ENCODE measurements at places on chromosomes 7 and 10. TPM values are rescaled to one million over a fixed set of nuclear protein-coding genes. Genes with fewer than 3 reads are reported as not detected.
A peak's percentile ranks its signal among the peaks of the same experiment; 100 is the strongest.

GRCh38 chr10:63106111-63106755 lies 26.9 kb upstream of the NRBF2 start:
- H3K27ac ChIP-seq = no peak overlapping the region
- H3K27me3 ChIP-seq = peaks cover 3% of the 10 kb centered on the region
- no peaks in the 10 kb centered on the region for H3K4me1 ChIP-seq
- no peak overlapping the region for H3K4me3 ChIP-seq

DNA sequence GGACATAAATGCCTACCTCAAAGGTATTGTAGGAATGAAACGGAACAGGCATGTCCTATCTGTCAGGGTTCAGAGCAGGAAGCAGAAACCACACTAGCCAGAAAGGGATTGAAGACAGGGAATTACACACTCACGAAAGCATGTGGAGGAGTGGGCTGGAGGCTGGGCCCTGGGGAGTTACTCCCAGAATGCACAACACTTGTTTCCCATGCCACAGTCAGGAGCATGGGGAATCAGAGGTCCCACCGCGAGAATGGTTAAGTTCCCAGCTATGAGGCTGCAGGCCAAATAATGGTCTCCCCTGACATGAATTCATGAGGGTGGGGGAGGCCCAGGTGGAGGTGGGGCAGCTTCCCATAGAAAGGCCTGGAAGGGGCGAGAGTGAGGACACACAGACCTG lies 212.7 kb downstream of the HERPUD2 start:
- no peaks in the 10 kb centered on the region for H3K36me3 ChIP-seq
- peaks cover 16% of the 10 kb centered on the region for H3K27me3 ChIP-seq
- H3K27ac ChIP-seq = no peak overlapping the region

DNA sequence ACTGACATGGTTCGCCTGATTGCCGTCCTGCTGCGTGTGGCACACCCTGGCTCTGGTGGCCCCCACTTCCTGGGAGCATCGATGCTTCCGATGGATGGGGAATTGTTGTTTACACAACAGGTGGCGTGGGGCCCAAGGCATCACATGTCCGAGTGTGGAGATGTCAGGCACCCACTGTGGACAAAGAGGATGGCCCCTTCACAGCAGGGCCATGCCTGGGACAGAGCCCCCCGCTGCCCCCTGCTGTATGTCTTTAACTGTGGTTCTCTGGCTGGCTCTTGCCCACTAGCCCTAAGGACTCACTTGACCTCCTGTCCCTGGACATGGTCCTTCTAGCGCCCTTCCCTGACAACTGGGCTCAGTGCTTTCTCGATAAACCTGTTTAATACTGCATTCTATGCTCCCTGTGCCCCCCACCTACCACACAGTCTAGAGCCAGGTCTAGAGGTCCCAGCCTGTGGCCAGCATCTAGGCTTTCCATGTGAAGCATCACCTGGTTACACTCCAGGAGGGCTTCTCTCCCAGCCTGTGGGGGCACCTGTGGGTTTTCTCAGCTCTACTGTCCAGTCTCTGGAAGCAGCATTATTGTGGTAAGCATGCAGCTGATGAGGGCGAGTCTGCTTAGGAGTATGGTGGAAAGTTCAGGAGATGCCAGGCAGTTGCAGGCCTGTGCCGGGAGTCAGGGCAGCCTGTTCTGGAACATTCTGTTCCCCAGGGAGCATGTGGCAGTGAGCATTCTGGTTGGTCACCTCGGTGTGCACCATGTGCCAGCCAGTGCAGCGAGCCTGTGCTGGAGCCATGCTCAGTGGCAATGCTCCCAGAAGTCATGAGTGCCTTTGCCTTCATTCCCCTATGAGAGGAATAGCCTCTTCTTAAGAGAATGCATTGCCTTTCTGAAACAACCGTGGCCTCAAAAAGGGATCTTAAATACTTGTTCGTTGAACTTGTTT lies 10.4 kb downstream of the ADCY1 start:
- no peak overlapping the region for H3K4me3 ChIP-seq
- H3K36me3 ChIP-seq = no peaks in the 10 kb centered on the region
- no peak for DNase-seq
- no peak overlapping the region for H3K27ac ChIP-seq

GRCh38 chr10:126564326-126564888 lies 106.1 kb downstream of the C10orf90 start:
- H3K4me3 ChIP-seq = no peak overlapping the region
- no peaks in the 10 kb centered on the region for H3K36me3 ChIP-seq
- H3K27me3 ChIP-seq = peaks cover 51% of the 10 kb centered on the region
- no peak for DNase-seq

GRCh38 chr10:92923416-92923815 lies 75.1 kb downstream of the EXOC6 start:
- H3K36me3 ChIP-seq = peaks cover 28% of the 10 kb centered on the region
- H3K27ac ChIP-seq = no peak overlapping the region
- H3K27me3 ChIP-seq = no peaks in the 10 kb centered on the region
- DNase-seq = no peak

DNA sequence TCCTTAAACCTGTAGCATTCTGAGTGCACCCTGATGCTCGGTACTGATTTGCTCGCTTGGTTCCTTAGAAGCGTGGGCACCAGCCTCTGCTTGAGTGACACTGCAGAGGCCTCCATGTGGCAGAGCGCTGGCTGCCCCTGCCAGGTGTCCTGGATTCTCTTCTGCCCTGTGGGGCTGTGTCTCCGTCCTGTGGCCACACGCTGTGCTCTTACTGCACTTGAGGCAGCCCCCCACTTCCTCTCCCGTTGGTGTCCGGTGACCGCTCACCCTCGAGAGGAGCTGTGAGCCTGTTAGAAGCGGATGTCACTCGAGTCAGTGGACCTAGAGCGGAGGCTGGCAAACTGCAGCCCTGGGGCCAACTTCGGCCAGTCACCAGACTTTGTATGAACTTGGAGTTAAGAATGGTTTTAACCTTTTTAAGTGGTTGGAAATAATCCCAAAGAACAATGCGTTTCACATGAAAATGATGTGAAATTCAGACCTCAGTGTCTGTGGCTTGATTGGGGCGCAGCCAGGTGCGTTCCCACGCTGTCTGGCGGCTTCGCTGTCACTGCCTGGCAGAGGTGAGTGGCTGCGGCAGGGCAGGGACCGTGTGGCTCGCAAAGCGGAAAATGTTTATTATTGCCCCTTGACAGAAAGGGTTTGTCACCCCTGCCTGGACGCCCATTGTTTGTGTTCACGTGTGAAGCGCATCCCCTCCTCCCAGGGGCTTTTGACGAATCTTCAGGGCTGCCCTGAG lies 114.6 kb downstream of the CYTH3 start:
- no peaks in the 10 kb centered on the region for H3K4me1 ChIP-seq
- DNase-seq = no peak
- H3K27me3 ChIP-seq = no peaks in the 10 kb centered on the region
- H3K4me3 ChIP-seq = no peak overlapping the region

The KLLN gene
- total RNA-seq = 0.87 TPM

The OR2A5 gene
- total RNA-seq = not detected

The AFAP1L2 gene
- 0.98 TPM for total RNA-seq

DNA sequence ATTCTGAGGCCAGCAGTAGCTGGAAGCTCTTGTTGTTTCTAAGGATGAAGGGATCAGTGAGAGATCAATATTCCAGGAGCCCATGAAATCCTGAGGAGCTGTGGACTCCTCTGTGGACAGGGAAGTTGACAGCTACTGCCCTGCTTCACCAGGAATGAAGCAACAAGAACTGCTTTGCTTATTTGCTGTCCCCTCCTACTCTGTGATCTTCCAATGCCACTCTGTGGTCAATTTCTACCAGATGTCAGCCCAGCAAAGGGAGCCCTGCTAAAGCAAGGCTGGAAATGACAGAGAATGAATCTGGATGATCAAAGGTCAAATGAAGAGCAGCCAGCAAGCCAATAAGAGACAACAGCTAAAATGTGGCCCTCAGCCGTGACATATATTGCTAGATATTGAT lies 227.5 kb upstream of the CHRM2 start:
- DNase-seq = no peak
- H3K4me3 ChIP-seq = no peak overlapping the region
- no peaks in the 10 kb centered on the region for H3K4me1 ChIP-seq
- H3K27me3 ChIP-seq = no peaks in the 10 kb centered on the region
- no peaks in the 10 kb centered on the region for H3K36me3 ChIP-seq
- H3K27ac ChIP-seq = no peak overlapping the region

The IFRD1 gene
- 76.6 TPM for total RNA-seq

GRCh38 chr10:100645613-100646392 lies 99.6 kb upstream of the PAX2 start:
- no peak overlapping the region for H3K4me3 ChIP-seq
- no peaks in the 10 kb centered on the region for H3K36me3 ChIP-seq
- no peak for DNase-seq

DNA sequence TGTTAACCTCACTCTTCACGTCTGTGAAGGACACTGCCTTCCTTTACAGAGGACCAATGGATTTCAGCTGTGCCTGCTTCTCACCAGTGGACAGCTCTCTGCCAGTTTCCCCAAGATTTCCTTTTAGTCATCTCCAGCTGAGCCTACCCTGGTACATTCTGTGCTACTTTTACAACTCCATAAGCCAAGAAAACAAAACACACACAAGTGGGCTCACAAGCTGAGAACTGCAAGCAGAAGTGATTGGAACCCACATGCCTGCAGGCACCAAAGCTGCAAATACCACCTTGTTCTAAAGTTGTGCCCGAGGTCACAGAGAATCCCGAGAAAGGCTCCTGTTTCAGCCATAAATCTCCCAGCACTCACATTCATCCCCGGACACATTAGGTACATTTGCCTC lies 636.8 kb downstream of the PHTF2 start:
- DNase-seq = no peak
- H3K36me3 ChIP-seq = no peaks in the 10 kb centered on the region
- H3K27me3 ChIP-seq = no peaks in the 10 kb centered on the region
- no peak overlapping the region for H3K27ac ChIP-seq

The AKR1B1 gene
- total RNA-seq = 96.0 TPM

- H3K36me3 ChIP-seq = peaks cover 14% of the 10 kb centered on the region
- no peaks in the 10 kb centered on the region for H3K27me3 ChIP-seq
These were observed 173.6 kb upstream of the NPS start for GRCh38 chr10:127375461-127375860.

- DNase-seq = no peak
- no peak overlapping the region for H3K4me3 ChIP-seq
- H3K27me3 ChIP-seq = no peaks in the 10 kb centered on the region
- no peaks in the 10 kb centered on the region for H3K36me3 ChIP-seq
These were observed 155.4 kb downstream of the TWIST1 start for GRCh38 chr7:18962031-18962430.

DNA sequence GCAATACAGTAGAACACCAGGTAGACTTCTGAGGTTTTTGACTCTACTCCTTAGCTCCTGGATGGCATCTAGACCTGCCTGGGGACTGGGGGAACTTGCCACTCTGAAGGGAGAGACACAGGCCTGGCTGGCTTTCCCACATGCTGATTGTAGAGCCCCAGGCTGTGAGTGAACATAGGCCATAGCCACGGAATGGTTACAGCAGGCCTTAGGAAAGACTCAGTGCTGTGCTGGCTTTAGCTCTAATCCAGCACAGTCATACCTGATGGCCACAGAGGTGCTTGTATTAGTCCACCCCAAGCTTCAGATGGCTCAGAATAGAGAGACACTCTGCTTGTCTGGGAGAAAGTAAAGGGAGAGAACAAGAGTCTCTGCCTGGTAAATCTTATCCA lies 35.0 kb upstream of the ARHGAP12 start:
- no peaks in the 10 kb centered on the region for H3K36me3 ChIP-seq
- H3K27ac ChIP-seq = peak overlapping the region; percentile 64
- H3K4me3 ChIP-seq = no peak overlapping the region
- DNase-seq = no peak

- H3K4me3 ChIP-seq = no peak overlapping the region
- no peaks in the 10 kb centered on the region for H3K27me3 ChIP-seq
- H3K27ac ChIP-seq = peak overlapping the region; percentile 21
- no peak for DNase-seq
- peaks cover 51% of the 10 kb centered on the region for H3K4me1 ChIP-seq
These were observed 35.8 kb downstream of the VCL start for GRCh38 chr10:74033702-74034101.

- H3K4me1 ChIP-seq = peaks cover 4% of the 10 kb centered on the region
- H3K36me3 ChIP-seq = no peaks in the 10 kb centered on the region
- no peak for DNase-seq
- no peaks in the 10 kb centered on the region for H3K27me3 ChIP-seq
- H3K27ac ChIP-seq = no peak overlapping the region
- H3K4me3 ChIP-seq = no peak overlapping the region
These were observed 51.8 kb upstream of the ANK3 start for GRCh38 chr10:60441515-60441914.

The DLX6 gene
- total RNA-seq = 0.38 TPM

- no peak overlapping the region for H3K27ac ChIP-seq
- no peak overlapping the region for H3K4me3 ChIP-seq
- no peak for DNase-seq
- no peaks in the 10 kb centered on the region for H3K36me3 ChIP-seq
- H3K27me3 ChIP-seq = no peaks in the 10 kb centered on the region
These were observed 258.0 kb upstream of the SEMA3A start for GRCh38 chr7:84452618-84453017.

DNA sequence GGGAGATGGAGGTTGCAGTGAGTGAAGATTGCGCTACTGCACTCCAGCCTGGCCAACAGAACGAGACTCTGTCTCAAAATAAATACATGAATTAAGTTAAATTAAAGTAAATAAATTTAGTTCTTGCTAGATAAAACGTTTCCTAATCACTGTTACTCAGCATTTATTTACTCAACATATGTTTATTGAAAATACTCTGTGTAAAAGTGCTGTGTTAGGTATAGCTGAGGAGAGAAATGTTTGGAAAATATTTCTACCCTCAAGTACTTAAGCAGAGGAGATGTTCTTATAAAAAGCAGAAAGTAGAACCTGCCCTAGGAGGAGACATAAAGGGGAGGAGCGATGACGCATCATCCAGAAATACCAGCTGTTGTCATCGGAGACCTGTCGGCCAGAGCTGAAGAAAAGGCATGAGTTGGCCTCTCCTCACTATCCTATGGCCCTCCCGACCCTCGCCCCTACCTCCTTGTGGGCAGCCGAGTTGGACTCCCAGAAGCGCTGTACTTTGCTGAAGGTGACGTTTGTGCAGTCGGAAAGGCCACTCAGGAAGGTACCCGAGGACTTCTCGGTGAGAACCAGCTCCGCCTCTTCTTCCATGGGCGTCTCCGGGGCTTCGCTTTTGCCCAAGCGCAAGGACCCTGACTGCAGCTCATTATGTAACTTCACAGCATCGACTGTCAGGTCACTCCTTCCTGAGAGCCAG lies 1.1 kb downstream of the RRP12 start:
- DNase-seq = no peak
- peak overlapping the region; percentile 67 for H3K27ac ChIP-seq

The GIMAP5 gene
- not detected for total RNA-seq

DNA sequence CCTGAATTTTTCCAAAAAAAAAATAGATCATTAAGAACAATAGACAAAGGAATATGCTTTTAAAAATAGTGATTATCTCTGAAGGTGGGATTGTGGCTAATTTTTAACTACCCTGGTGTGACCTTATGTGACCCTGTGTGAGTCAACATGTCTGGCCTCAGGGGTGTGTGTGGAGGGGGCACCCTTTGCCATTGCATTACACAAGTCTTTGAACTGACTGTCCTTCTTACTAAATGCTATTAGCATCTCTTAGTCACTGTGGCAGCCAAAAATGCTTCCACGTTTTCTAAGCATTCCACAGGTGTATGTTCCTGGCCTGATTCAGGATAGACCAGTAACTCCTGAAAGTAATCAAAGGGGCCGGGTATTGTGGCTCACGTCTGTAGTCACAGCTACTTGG lies 175.4 kb downstream of the MGMT start:
- H3K27me3 ChIP-seq = peaks cover 5% of the 10 kb centered on the region
- no peak for DNase-seq
- H3K4me1 ChIP-seq = peaks cover 6% of the 10 kb centered on the region
- peaks cover 2% of the 10 kb centered on the region for H3K36me3 ChIP-seq

GRCh38 chr7:78081888-78082287 lies 283.3 kb downstream of the PHTF2 start:
- no peak for DNase-seq
- H3K4me3 ChIP-seq = no peak overlapping the region
- no peaks in the 10 kb centered on the region for H3K36me3 ChIP-seq
- H3K4me1 ChIP-seq = no peaks in the 10 kb centered on the region

Data from progenitor cell of endocrine pancreas (in vitro differentiated cells).